ENCODE measurements at places on chromosomes 5 and 9. TPM values are rescaled to one million over a fixed set of nuclear protein-coding genes. Genes with fewer than 3 reads are reported as not detected.

The DMRT1 gene
- not detected for total RNA-seq

The AGXT2 gene
- not detected for total RNA-seq

The ADRA1B gene
- total RNA-seq: 9.1 TPM

The GABRA6 gene
- not detected for total RNA-seq

The CAPSL gene
- total RNA-seq: 1.8 TPM
